Endothelial cell (in vitro differentiated cells): ENCODE measurements at places on chromosomes 6 and 20.
A peak's percentile ranks its signal among the peaks of the same experiment; 100 is the strongest.

DNA sequence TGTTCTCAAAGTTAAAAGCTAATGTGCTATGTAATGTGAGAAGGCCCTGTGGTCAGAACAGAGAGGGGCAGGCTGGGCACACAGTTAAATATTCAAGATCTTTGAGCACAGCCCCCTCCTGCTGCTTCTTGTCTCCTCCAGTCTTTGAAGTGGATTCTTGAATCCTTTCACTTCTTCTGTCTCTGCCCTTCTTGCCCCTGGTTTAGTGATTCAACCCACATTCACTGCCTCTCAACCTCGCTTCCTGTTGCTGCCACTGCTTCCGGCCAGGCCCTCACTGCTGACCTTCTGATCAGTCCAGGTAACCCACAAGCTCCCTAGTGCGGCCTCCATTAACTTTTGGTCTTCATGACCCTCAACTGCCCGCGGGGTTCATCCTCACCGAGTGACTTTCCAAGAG lies 417.3 kb upstream of the NOX3 start:
- DNase-seq = no peak

DNA sequence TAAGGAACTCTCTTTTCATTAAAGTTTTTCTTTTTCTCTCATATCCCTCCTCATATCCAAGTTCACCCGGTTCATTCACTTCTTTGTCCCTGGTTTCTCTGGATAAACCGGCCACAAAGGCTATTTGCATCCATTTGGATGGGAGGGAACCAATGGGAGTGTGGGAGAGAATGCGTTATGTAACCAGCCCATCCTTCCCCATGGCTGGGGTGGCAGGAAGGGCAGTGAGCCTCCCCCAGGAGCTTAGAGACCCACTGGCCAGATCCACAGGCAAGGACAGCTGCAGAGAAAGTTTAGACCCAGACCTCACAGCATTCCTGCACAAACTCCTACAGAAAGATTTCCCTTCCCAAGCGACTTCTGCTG lies 10.7 kb downstream of the CASS4 start:
- no peak for DNase-seq

GRCh38 chr20:34473262-34473883 lies 42.8 kb upstream of the DYNLRB1 start:
- DNase-seq = peak; percentile 55

DNA sequence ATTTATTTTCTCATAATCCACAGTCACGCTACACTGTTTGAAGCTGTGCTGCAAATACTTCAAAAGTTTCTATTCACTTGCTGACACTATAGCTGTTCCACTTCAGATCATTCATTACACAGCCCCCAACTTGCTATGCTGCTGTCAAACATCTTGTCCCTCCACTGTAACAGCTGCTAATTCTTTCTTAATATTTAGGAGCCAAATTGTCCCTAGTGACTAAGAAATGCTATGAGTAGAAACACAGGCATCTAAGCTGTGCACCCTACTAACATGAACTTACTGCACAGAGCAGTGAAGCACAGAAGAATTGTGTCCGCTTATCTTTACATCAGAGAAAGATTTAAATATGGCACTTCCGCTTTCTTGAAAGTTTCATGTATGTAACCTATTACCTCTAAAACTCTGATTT lies 91.3 kb downstream of the PDE10A start:
- DNase-seq = no peak

GRCh38 chr6:149864578-149865535 lies 698 bp upstream of the LRP11 start:
- DNase-seq = peak; percentile 25
